ENCODE measurements at places on chromosomes 1 and 21. TPM values are rescaled to one million over a fixed set of nuclear protein-coding genes. Genes with fewer than 3 reads are reported as not detected.

GRCh38 chr1:228317411-228317828, 89.2 kb downstream of the TRIM11 start:
- peak; percentile 30 for DNase-seq

DNA sequence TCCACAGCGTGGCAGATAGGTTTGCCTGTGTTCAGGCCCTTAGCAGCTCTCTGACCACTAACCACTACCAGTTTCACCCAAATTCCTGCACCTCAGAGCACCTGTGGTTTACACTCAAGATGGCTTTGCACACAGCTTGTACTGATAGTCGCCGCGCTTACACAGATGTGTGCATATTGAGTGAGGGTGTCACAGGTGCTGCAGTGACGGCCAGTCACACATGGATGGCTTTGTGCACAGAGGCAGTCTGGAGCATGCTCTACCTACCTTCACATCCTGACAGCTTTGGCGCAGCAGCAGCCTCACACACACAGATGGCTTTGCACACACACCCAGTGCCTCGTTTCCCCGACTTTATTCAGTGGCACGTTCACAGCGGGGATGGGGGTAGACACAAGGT, 7.5 kb downstream of the DMAP1 start:
- no peak for DNase-seq

GRCh38 chr1:180486092-180486491, 16.3 kb downstream of the ACBD6 start:
- DNase-seq: no peak

DNA sequence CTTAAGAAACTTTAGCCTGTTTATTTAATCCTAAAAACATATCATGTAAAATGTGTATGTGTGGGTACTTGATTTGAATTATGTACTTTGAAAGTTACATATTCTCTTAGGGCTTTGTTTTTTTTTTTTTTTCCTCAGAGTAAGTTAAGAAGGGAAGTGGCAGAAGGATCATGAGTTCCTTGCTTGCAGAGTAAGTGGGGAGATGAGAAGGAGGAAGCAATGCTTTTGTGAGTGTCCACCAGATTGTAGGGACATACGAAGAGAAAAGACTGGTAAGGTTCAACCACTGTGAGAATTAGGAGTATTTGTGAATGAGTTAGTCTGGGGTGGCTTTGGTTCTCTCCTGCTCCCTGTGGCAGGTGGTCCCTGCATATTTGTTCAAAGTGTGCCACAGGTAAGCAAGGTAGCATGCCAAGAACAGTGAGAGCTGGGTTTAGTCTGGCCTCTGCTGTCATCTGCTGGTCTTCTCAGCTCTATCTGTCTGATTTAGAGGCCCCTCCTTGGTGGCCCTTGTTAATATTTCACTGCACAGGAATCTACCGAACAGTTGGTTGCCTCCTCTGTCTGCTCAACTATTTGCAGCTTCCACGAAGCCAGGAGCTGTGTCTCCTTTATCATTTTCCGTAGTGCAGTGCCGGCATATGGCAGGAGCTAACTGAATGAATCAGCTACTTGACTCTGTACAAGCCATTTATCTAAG, 9.5 kb downstream of the DNM3 start:
- no peak for DNase-seq

- no peak for DNase-seq
Observed at GRCh38 chr1:194279975-194280374, 1093.6 kb upstream of the B3GALT2 start.

GRCh38 chr1:161071886-161072371, 2.2 kb upstream of the ARHGAP30 start:
- peak; percentile 82 for DNase-seq

IVL gene
- not detected for total RNA-seq

EPS8L3 gene
- total RNA-seq: not detected

HCRTR1 gene
- 0.46 TPM for total RNA-seq
